Activated T-helper 1 cell treated with anti-CD3 and anti-CD28 coated beads, Interleukin-12 subunit alpha, Interleukin-12 subunit beta, Interleukin-2, Interleukin-4 antibody, amounts not matched to agents 30 ng/mL and 10 ng/mL and 1 ng/mL, durations not matched to agents 14 hours and 24 hours and 36 hours (primary cell): ENCODE measurements at places on chromosomes 12 and 14.
A peak's percentile ranks its signal among the peaks of the same experiment; 100 is the strongest.

GRCh38 chr12:30437616-30438015 is 258.1 kb downstream of the IPO8 start:
- DNase-seq: no peak

DNA sequence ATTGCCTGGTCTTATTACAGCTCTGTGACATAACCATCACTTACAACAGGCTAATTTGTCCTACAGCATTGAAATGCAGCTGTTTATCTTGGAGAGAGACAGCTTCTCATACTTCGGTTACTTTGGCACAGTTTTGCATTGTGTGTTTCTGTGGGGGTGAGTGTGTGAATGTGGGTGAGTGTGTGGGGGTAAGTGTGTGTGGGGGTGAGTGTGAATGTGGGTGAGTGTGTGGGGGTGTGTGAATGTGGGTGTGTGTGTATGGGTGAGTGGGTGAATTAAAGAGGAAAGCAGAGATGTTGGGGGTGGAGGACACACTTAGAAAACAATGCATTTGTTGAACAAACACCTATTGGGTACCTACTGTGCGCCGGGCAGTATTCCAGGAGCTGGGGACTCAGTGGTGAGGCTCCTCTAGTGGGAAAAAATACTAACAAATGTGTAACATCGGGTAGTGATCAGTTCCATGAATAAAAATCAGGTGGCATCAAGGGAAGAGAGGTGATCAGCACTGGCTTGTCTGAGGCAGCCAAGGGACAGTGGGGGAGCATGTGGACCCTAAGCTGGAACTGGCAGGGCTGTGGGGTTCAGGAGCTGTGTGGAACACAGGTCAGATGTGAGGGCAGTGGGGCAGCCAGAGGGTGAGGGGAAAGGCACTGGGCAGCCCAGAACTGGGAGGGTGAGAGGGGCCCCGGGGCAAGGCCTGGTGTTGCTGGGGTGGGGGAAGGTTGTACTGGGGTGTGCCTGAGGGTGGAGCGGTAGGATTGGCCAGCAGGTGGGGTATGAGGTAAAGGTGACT is 44.1 kb upstream of the AMN start:
- no peak for DNase-seq

GRCh38 chr14:65637780-65638179 is 225.2 kb downstream of the FUT8 start:
- DNase-seq: peak; percentile 31

- DNase-seq: no peak
These were observed 22.8 kb downstream of the PIGH start for GRCh38 chr14:67577181-67577808.

- DNase-seq: no peak
These were observed 111.1 kb upstream of the ARHGAP5 start for GRCh38 chr14:31965735-31966598.
